ENCODE measurements at places on chromosomes 5 and 9.

- DNase-seq = no peak
Measured at GRCh38 chr9:93043122-93043521, 15.4 kb upstream of the SUSD3 start.

- DNase-seq = peak; percentile 37
Measured at GRCh38 chr5:14900693-14901461, 29.3 kb upstream of the ANKH start.

DNA sequence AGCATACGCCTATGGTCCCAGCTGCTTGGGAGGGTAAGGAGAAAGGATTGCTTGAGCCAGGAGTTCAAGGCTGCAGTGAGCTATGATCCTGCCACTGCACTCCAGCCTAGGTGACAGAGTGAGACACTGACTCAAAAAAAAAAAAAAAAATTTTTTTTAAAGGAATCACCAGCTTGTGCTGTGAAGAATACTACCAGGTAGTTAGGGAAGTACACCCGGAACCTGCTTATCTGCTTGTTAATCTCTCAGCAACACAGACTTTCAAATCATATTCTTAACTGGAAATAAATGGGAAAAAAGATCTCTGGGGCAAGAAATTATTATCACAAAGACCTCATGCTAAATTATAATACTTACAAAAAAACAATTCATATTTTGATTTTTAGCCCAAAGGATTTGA lies 26.4 kb upstream of the PRRC2B start:
- no peak for DNase-seq

DNA sequence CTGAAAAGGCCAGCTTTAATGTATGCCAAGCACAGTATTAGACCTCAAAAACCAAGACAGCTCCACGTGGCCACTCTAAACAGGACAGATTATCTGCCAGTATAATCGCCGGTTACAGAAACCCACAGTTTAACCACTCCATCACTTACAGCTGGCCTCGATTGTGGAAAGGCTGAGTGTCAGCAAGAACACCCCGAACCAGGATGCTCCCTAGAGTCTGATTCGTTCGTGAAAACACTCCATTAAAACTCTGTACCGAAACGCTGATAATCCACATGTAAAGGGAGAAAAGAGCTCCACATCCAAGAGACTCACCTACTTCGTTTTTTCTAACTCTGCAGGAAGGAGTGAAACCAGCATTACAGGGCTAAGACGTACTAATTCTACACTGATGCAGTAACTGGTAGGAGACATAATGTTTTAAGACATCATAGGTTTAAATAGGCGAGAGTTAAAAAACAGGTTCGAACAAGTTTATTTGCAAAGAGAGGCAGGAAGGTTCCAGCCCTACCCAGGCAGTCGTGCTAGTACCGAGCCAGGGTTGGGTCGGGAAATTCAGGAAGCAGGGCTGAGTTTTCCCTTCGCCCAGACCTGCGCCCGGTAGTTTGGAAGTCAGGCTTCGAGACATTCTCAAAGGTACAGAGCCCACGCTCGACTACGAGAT lies 949 bp downstream of the SERINC5 start:
- DNase-seq = peak; percentile 23

DNA sequence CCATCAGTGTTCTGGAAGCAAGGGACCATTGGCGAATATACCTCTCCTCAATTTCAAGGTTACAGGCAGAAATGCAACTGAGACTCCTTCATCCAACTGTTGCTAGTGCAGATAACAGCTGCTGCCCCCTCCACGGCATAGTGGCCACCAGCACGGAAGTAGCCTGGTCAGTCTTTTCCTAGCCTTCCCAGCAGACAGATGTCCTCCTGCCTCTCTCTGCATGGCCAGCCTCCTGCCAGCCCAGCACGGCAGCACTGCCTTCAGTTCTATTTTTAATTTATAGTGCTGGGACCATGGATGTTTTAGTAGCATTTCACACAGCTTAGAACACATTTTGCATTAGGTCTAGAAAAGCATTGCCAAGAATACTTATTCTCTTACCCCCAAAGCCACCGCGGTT lies 188.6 kb downstream of the CFAP90 start:
- DNase-seq = no peak

- no peak for DNase-seq
Measured at GRCh38 chr9:116300360-116300870, 146.8 kb downstream of the PAPPA start.
